Right ventricle myocardium inferior (tissue), 1 donor: ENCODE measurements at places on chromosomes 2 and 18. TPM values are rescaled to one million over a fixed set of nuclear protein-coding genes. Genes with fewer than 3 reads are reported as not detected.

GRCh38 chr2:10447895-10448575 is at the start of gene ODC1:
Gene ODC1, minus strand, starts transcription at chr2:10448327. Its CDS starts 3,295 bp downstream, at chr2:10445032.
- peak; percentile 98 for DNase-seq

DNA sequence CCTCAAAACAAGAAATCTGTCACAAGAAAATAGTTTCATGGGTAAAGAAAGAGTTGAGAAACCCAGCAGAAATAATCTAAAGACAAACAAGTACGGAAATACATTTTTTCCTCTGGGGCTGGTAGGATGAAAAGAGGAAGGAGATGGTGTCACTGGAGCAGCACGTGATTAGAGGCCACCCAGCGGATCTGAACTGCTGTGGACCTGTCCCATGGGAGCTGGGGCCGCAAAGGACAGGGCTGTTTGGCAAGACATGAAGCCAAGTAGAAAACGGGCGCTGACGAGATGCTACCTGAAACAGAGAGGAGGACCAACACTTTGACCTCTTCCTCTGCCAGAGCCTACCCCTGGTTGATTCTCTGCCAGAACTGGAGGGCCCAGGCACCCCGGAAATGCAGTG is 295.4 kb upstream of the ATP5MC3 start:
- peak; percentile 74 for DNase-seq

DNA sequence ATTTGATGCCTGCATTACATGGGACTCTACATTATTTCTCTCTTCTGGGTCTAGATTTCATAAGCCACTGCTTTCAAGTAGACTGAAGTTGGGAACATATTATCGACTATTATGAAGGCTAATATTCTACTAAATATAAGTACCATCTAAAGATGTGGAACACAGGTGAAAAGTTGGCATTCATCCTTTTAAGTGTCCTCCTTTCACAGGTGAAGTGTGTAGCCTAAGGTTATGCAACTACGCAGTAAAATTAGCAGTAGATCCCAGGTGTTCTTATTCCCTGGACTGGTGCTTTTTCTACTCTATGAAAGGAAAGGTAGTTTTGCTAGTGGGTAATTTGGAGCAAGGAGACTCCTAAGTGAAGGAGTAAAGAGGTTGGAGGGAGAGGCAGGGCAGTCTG is 88.2 kb upstream of the DPP10 start:
- DNase-seq, result no peak

ANKRD30BL gene
- not detected for total RNA-seq

DNA sequence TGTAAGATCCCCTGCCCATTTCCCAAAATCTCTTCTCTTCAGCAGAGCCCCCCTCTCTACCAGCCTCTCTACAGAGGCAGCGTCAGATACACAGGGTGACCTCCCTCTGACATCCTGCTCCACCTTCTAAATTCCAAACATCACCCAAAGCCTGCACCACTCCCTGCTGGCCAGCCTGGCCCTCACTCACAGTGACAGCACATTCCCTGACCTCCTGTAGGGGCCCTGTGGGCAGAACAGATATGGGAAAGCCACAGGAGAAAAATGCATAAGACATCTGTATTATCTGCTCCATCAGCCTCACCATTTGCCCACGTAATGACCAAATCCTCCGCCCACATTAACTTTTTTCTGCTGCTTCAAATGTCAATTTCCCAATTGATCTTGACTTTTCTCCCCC is 40.6 kb downstream of the TRABD2A start:
- no peak for DNase-seq

GRCh38 chr18:47448956-47449355 is 197.5 kb upstream of the SKOR2 start:
- DNase-seq, result no peak
